ENCODE measurements at places on chromosomes 3 and 15.

- DNase-seq, result no peak
These were observed 24.6 kb upstream of the SACM1L start for GRCh38 chr3:45664578-45664977.

DNA sequence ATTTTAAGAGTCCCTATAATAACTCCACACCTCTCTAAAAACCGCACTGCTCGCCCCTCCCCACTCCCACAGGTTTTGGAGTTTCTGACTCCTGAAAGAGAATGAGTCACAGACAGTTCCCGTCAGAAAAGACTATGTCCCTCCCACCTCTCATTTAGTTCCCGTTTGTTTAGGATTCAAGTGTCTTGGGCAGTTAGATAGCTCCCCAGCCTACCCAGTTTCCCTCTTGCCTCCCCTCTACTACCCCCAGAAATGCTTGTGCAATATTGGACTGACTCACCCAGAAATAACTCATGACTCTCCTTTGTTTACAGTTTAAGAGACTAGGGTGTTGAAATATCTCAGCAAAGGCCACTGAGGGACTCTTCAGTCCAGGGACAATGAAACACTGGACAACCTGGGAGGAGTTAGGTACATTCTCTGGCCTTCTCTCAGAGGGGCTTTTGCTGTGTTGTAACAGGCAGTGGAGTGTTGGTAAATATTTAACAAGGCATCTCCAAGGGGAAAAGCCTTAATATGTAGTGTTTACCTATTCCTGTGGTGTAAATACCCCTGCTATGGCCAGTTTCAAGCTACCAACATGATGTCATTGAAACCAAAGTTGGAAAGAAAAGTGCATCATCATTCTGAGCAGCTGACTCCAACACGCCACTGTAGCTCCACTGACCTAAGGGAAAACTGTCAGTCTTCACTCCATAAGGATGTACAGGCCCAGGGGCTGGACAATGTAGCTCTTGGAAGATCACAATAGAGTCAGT, 96.1 kb upstream of the CHD2 start:
- DNase-seq, result peak; percentile 100

DNA sequence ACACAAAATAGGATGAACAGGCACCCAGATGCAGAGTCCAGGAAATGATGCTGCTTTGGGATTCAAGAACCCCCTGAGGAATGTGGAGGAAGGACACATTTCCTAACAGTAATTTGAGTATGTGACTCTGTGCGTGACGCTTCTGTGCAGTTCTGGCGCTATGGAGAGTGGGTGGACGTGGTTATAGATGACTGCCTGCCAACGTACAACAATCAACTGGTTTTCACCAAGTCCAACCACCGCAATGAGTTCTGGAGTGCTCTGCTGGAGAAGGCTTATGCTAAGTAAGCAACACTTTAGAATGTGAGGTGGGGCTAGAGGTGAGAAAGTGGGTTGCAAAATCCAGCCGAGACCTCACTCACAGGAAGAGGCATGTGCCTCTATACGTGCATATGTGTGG, 28.3 kb downstream of the CAPN3 start:
- no peak for DNase-seq

DNA sequence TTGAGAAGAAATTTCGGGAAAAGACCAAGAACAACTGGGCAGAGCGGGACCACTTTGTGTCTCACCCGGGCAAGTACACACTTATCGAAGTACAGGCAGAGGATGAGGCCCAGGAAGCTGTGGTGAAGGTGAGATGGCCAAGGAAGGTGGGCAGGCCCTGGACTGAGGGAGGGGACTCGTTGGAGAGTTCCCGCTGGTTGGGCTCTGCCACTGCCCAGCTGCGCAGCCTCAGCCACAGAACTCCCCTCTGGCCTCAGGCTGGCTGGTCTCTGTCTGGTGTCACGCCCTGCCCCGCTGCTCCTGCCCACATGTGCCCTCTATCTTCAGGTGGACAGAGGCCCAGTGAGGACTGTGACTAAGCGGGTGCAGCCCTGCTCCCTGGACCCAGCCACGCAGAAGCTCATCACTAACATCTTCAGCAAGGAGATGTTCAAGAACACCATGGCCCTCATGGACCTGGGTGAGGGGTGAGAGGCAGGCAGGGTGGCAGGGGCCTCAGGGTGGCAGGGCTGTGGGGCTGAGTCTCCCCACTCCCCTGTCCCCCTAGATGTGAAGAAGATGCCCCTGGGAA, 2.4 kb downstream of the PARP3 start:
- DNase-seq, result no peak

DNA sequence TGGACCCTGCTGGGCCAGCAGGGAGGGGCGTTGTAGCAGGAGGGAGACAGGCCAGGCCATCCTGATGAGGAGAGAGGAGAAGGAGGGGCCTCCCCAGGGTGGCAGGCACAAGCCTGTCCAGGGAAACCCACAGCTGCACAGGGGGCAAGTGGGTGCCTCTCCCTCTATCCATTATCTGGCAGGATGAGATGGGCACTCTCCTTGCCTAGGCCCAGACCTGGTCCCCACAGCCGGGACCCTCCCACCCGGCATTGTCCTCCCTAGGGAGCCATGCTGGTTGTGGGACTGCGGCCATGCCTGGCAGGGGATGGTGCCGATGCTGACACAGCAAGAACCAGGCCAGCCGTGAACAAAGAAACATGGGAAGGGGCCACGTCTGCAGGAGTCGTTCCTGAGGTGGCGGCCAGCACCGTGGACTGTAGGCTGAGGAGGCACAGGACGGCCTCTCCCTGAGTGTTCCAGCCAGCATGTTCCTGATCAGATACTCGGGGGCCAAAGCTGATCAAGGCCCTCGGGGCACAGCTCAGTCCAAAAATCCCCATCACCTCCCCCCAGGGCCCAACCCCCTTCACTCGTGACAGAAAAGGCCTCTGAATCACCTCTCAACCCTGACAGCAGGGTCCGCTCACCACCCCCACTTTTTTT, 19.2 kb upstream of the CYP11A1 start:
- no peak for DNase-seq

DNA sequence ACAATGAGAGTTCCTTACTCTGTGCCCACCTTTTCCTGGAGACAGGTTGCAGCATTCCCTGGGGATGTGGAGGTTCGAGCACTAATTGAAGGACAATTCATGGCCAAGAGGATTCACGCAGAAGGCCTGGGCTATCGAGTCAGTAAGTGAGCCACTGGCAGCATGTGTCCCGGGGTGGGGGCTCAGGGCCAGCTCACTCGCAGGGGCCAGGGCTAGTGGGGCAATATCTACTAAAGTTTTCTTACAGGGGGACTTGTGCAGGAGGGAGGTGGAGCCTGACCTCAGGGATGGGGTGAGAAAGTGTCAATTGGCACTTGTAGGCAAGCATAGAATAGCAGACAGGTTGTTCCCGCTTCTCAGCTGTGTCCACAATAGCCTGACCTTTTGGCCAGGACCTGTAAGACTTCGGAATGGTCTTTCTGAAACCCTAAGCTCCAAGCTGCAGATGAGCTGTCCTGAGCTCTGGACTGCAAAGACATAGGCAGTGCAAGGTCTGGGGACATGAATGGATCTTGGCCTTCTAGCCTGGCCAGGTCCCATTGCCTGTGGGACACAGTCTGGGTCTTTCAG, 32.7 kb downstream of the XYLB start:
- no peak for DNase-seq

GRCh38 chr3:145639875-145640274, 521.1 kb downstream of the PLOD2 start:
- DNase-seq, result no peak

GRCh38 chr15:78037779-78038305, 39.7 kb downstream of the TBC1D2B start:
- DNase-seq, result no peak

DNA sequence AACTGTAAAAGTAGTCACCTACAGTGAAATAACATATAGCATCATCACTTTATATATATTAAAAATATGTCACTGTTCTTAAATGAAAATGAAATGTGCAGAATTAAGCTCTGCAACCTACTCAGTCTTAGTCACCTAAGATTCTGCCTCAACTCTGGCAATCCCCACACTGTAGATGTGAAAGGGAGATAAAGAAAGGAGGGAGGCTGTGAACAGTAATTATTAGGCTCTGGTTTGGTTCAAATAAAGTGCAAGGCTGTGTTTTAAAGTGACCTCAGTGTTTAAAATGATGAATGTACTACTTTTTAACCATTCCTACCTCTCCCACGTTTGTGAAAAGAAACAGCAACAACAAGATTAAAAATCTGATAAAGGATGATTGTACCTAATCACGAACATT, 72.2 kb downstream of the ATP8B4 start:
- no peak for DNase-seq

- DNase-seq, result no peak
These were observed 214.2 kb downstream of the GRM7 start for GRCh38 chr3:7075117-7075516.

DNA sequence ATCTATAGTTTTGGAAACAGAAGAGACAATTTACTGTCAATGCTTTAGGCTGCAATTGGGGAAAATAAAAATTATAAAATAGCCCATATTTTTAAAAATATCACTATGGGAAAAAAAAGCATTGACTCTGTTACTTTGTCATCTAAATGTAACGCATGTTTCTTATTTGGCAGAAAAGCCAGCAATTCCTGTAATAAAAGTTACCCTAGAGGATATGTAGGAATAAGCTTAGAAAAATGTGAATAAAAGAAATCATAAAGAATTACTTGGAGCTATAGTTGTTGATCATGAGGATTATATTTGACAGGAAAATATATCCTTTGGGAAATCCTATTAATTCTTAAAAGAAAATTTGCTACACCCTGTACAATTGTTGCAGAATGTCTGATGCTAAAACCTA, 515.4 kb upstream of the IL12A start:
- no peak for DNase-seq

- no peak for DNase-seq
These were observed at the start of gene ATP13A4 for GRCh38 chr3:193554811-193555210. Gene ATP13A4 (minus strand): TSS chr3:193554895. CDS start chr3:193554799, 96 bp downstream.

- DNase-seq, result no peak
These were observed 23.1 kb upstream of the HERC1 start for GRCh38 chr15:63856711-63857460.

- DNase-seq, result no peak
These were observed 546.8 kb downstream of the GBE1 start for GRCh38 chr3:81214631-81215030.

- no peak for DNase-seq
These were observed 10.3 kb downstream of the CAV3 start for GRCh38 chr3:8743911-8744310.

GRCh38 chr3:183880121-183880520, 4.6 kb downstream of the PARL start:
- no peak for DNase-seq

DNA sequence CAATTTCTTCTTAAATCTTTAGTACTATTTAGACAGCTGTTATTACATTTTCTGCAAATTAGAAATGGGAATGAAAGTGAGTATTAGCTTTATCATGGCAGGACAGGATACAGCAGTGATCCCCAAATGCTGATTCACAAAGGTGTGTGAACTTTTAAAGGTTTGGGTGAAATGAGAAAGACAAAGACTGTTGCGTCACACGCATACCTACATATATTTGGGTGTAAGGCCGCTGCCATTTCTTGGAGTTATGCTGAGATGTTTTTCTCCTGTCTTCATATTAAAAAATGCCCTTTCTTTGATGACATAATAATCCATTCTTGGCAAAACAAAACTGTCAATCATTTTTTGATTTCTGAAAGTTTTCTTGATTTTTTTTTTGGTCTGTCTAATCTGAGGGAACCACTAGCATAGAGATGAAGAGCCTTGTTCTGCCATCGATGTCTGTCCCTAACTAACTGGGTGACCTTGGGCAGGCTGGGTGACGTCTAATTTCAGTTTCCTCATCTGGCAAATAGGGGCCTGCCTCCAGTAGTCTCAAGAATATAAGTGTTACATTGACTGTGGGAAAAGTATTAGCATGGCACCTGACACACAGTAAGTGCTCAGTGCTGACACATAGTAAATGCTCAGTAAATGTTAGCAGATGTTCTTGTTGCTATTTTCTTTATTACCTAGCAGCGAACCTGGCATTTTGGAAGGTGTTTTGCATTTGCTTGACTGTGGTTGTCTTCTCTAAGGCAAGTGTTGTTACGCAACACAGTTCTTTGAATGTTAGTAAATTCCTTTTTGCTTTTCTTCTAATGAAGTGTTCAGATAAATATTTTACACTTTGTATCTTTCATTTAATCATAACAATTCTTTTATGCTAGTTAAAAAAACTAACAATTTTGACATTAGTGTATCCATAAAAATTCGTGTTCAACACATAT, 5.0 kb downstream of the MITF start:
- DNase-seq, result no peak

GRCh38 chr3:119937229-119937628, 155.3 kb downstream of the NR1I2 start:
- DNase-seq, result no peak

DNA sequence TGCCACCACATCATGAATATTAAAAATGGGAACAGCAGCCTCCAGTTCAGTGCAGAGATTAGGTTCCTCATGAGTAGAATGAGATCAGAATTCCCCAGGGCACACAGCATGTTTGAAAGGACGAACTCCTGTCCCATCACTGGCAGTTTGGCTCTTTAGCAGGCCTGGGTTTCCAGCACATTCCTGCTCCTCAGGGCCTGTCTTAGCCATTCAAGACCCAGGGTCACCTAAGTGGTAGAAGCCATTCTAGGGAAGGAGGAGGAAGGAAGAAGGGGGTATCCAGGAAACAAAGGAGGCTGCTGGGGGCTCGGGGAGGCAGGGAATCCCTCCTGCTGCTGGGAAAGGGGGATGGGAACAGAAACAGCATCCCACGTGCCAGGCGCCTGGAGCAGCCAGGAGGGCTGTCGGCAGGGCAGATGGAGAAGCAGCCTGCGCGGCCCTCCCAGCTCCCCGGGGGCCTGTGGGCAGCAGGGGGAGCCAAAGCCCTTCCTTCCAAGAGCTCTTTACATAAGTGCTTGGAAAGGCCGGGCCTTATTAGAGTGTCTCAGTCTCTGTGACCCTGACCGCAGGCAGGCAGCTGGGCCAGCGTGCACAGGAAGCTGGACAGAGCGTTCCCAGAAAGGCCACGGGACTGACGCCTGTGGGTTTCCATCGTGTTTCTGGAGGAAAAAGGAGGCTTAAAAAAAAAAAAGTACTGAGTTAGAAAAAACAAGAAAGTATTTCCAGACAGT, 24.7 kb downstream of the LOXL1 start:
- DNase-seq, result peak; percentile 93

GRCh38 chr3:100706365-100706764, 2.9 kb upstream of the TFG start:
- DNase-seq, result peak; percentile 39

- DNase-seq, result no peak
These were observed 55.4 kb downstream of the ATP13A4 start for GRCh38 chr3:193499136-193499770.

- DNase-seq, result no peak
These were observed 36.1 kb downstream of the PRKAR2A start for GRCh38 chr3:48811524-48811923.

GRCh38 chr15:94910166-94910565, 678.8 kb downstream of the MCTP2 start:
- no peak for DNase-seq

GRCh38 chr3:194329583-194329965, 21.6 kb downstream of the CPN2 start:
- DNase-seq, result no peak

GRCh38 chr3:26960382-26960781, 337.8 kb downstream of the LRRC3B start:
- no peak for DNase-seq

All from GM04503 (cell line).